Stimulated activated CD4-positive, alpha-beta T cell treated with anti-CD3 and anti-CD28 coated beads, Interleukin-2, amount 100 ng/mL, for 4 hours (primary cell): ENCODE measurements at places on chromosomes 12 and 14.

GRCh38 chr12:112107306-112108201 is 1.0 kb downstream of the NAA25 start:
- no peak for DNase-seq

GRCh38 chr14:100840286-100841065 is 14.6 kb downstream of the MEG3 start:
- no peak for DNase-seq

- no peak for DNase-seq
These were observed 578.0 kb upstream of the MGAT4C start for GRCh38 chr12:86834217-86834616.

GRCh38 chr12:64714551-64714968 is 44.6 kb downstream of the GNS start:
- DNase-seq = no peak

DNA sequence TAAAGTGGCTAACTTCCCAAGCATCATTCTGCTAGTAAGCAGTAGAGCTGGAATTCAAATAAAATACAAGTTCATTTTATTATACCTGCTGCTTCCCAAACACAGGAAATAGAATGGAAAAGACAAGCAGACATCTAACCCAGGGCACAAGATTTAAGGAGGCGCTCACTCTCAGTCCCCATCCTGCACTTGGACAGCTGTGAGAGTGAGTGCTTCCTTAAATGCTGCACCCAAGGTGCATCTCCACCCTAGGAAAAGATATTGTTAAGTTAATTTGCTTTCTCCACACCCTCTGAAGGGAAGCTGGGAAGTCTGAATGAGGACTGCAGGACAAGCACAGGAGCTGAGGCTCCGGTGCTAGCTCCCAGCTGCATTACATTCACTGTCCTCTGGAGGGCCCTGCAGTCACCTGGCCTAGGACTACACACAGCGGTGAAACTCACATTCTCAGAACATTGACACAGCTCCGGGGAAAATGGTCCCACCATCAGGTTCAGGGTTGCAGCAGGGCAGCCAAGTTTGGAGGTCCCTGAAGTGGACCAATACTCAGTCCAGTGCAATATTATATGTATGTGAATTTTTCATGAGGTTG is 14.2 kb downstream of the HEBP1 start:
- DNase-seq = no peak

DNA sequence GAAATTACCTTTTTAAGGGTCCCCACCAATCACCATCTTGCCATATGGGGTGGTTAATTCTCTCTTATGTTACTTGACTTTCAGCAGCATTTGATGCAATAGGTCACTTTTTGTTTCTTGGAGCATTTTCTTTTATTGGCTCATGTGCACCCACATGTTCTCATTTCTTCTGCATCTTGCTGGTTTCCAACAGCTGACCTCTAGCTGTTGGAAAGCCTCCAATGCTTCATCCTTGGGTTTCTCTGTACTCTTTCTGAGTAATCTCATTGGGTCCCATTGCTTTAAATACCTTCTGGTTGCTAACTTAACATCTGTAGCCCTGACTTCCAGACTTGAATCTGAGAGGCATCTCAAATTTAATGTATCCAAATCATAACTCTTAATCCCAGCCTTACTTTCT is 116.8 kb downstream of the CRADD start:
- no peak for DNase-seq

DNA sequence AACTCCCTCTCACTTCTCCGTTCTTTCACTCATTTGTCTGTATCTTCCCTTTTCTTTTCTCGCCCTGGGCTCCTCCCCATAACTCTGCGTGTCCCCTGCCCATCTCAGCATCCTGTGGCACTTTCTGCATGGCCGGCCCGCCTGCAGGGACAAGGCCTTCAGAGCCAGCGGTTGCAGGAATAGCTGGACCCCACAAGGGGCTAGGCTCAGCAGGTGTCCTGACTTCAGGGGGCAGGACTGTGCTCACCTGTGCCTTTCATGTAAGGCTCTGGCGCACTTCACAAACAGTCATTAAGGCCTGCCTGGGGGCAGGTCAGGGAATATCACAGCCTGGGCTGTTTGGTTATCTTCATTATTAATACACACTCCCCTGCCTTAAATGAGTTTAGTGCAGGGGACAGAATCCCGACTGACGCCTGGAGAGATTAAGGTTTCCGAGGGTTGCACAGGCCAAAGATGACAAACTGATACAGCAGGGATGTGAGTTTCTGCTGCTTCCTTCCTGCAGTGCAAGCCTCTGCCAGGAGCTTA is 768.8 kb upstream of the TBX3 start:
- DNase-seq = no peak

GRCh38 chr14:32072676-32073075 is 4.4 kb upstream of the ARHGAP5 start:
- DNase-seq = no peak

DNA sequence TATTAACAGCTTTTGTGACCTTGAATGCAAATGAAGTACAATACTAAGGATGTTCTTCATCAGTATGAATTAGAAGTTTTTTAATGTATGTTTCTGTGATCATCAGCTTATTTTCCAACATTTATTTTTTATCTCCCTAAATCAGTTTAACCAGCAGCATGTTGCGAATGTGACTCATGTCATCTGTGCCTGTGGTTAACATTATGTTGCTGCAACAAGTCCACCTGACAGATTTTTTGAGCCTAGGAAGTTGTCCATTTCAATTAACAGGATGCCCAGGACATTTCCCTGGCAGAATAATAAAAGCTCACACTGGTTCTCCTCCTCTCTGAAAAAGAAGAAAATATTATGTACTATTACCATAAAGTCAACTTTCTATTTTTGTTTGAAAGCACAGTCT is 155.5 kb downstream of the SYT1 start:
- DNase-seq = no peak

GRCh38 chr14:35336494-35337268 is 44.5 kb downstream of the PSMA6 start:
- no peak for DNase-seq

- no peak for DNase-seq
These were observed 24.1 kb downstream of the NUP37 start for GRCh38 chr12:102095677-102096263.

DNA sequence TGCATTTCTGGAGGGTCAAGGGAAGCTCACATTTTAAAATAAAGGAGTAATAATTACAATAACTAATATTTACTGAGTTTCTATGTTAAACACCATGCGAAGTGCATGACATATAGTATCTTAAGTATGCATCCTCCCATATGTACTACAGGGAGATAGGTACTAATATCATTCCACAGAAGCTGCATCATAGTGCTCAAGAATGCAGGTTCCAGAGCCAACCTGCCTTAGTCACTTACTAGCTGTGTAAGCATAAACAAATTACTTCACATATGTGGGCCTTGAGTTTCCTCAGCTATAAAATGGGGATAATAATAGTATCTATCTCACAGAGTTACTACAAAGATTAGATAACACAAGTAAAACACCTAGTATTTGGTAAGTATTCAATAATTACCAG is 18.3 kb downstream of the ARMH4 start:
- DNase-seq = no peak

DNA sequence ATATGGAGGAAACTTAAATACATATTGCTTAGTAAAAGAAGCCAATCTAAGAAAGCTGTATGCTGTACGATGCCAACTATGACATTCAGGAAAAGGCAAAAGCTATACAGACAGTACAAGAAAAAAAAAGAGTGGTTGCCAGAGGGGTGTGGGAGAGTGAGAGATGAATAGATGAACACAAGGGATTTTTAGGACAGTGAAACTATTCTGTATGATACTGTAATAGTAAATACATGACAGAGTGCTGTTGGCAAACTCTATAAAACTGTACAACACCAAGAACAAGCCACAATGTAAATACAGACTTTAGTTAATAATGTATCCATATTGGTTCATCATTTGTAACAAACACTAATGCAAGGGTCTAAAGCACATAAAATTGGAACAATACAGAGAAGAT is 10.9 kb upstream of the MIPOL1 start:
- DNase-seq = no peak

GRCh38 chr14:34356264-34356654 is 105.8 kb downstream of the SPTSSA start:
- DNase-seq = no peak

GRCh38 chr14:50352584-50352983 is 40.5 kb downstream of the DMAC2L start:
- no peak for DNase-seq

DNA sequence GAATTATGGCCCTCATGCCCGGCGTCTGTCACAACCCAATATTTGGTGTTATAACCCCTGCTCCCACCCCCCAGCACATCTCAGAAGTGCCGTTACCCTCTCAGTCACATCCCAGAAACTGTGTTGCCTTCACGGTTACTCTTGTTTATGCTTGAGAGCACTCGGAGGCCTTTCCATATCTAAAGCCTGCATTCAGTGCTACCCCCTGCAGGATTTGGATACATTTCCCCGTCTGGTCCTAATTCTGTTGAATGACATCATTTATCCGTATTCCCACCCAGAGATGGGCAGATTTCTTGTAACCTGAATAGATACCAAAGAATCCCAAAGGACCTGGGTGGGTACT is 19.1 kb upstream of the FOS start:
- no peak for DNase-seq

GRCh38 chr14:61147831-61148549 is 133.1 kb downstream of the TMEM30B start:
- DNase-seq = no peak

- no peak for DNase-seq
These were observed 9.4 kb downstream of the PLEKHA5 start for GRCh38 chr12:19138956-19139355.

- DNase-seq = no peak
These were observed 396.6 kb downstream of the SNAPC1 start for GRCh38 chr14:62158779-62159178.

- no peak for DNase-seq
These were observed 357.4 kb downstream of the ATP23 start for GRCh38 chr12:58298803-58299202.

- no peak for DNase-seq
These were observed 88.1 kb downstream of the PAPOLA start for GRCh38 chr14:96590190-96590864.

GRCh38 chr12:65278576-65279368 is at the start of gene MSRB3:
MSRB3 (plus strand) TSS chr12:65278683; CDS start chr12:65308580, 29,897 bp downstream.
- no peak for DNase-seq

DNA sequence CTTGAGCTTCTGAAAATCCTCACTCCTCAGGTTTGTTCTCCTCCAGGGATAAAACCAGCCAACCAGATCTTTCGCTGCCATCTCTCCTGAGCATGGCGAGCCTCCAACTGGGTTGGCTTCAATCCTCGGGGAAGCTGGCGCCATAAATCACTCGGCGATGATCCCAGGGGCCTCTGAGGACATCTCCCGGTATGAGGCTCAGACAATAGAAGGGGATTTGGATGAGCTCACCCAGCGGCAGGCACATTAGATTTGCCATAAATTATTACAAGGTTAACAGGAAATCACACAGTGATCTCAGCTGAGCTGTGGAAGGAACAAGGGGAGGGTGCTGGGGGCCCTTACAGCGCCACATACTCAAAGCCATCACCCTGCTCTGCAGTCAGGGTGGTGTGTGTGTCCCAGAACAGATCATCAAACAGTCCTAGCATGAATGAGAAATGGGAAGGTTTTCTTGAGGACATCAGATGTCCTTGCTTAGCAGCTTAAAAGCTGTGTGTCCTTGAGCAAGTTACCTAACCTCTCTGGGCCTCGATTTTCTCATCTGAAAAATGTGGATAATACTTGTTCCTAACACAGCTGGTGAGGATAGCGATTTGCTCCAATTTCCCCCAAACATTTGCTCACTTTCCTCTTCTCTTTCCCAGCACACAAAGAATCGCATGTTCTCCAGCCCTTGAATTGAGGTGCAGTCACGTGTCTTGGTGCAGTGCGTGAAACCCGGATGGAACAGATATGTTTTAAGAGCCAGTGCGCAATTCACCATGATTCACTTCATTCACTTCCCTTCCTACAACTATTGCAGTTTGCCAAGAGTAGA is 142.8 kb downstream of the SCARB1 start:
- no peak for DNase-seq

- no peak for DNase-seq
These were observed 858 bp upstream of the KCNA1 start for GRCh38 chr12:4908684-4909409.

DNA sequence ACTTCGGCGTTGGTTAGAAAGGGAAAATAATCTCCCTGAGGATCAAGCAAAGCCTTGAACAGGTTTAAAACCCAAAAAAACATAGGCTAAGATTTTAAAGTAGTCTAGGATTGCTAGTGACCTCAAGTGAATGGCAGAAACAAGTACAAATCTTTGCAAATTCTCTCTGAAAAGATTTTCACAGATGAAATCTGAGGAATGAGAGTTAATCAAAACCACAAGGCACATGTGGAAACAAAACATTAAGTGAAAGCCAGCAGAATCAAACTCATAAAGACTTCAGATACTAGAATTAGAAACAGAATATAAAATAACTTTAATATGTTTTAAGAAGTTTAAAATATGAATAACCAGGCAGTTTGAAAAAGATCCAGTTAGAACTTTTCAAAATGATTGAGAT is 52.2 kb upstream of the CFL2 start:
- DNase-seq = no peak

- no peak for DNase-seq
These were observed 5.2 kb downstream of the CMAS start for GRCh38 chr12:22051114-22051698.
